Naive B cell (primary cell): ENCODE measurements at places on chromosomes 6 and 20. TPM values are rescaled to one million over a fixed set of nuclear protein-coding genes. Genes with fewer than 3 reads are reported as not detected.

GRCh38 chr6:149359440-149359839, 40.6 kb upstream of the SUMO4 start:
- H3K36me3 ChIP-seq: peaks cover 10% of the 10 kb centered on the region
- no peak overlapping the region for H3K4me3 ChIP-seq
- no peak for DNase-seq
- no peaks in the 10 kb centered on the region for H3K27me3 ChIP-seq

Gene KCNB1
- 0.15 TPM for polyA plus RNA-seq

GRCh38 chr6:112040956-112041355, 12.9 kb upstream of the CCN6 start:
- H3K27ac ChIP-seq: no peak overlapping the region
- DNase-seq: no peak
- H3K27me3 ChIP-seq: no peaks in the 10 kb centered on the region
- H3K4me3 ChIP-seq: peak overlapping the region; percentile 90
- peaks cover 10% of the 10 kb centered on the region for H3K4me1 ChIP-seq
- no peaks in the 10 kb centered on the region for H3K36me3 ChIP-seq

DNA sequence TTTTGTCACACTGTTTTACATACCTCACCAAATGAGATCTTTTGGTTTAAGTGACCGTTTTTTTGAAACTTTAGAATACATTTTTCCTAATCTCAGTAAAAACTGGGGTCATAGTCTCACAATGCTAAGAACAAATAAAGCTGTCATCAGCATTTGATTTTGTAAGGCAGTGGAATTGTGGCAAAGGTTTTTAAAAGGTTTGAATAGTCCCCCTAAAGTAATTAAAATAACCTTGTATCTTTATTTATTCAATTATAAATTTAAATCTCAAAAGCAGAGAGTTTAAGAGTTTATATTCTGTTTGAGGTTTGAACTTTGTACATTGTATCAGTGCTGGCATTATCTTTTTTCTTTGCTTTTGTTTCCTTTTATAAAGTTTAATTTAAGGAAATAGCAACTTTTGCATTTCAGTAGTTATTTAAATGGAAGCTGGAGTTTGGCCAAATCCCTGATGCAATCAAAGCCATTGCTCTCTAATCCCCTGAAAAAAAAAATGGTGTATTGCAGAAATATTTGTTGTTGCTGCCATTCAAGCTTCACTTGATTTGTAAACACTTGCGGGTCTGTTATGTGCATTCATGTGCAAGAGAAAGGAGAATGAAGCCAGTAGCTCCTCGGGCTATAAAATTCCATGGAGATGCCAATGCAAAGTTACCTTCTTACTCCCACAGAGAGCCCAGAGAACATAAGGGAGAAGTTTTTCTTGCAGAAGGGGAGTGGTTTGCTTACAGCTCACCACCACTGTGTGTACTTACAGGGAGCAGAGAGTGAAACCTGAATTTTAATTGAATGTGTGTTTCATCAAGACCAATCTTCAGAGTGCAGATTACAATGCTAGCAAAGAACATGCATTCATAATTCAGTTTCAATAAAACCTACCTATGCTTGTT, 391.8 kb downstream of the ARHGAP18 start:
- no peak for DNase-seq
- H3K36me3 ChIP-seq: no peaks in the 10 kb centered on the region
- H3K4me1 ChIP-seq: peaks cover 5% of the 10 kb centered on the region
- no peaks in the 10 kb centered on the region for H3K27me3 ChIP-seq

- peaks cover 8% of the 10 kb centered on the region for H3K27me3 ChIP-seq
- no peak overlapping the region for H3K4me3 ChIP-seq
- H3K27ac ChIP-seq: no peak overlapping the region
- DNase-seq: no peak
- H3K36me3 ChIP-seq: no peaks in the 10 kb centered on the region
Measured at GRCh38 chr6:131803007-131803769, 4.6 kb upstream of the ENPP1 start.

DNA sequence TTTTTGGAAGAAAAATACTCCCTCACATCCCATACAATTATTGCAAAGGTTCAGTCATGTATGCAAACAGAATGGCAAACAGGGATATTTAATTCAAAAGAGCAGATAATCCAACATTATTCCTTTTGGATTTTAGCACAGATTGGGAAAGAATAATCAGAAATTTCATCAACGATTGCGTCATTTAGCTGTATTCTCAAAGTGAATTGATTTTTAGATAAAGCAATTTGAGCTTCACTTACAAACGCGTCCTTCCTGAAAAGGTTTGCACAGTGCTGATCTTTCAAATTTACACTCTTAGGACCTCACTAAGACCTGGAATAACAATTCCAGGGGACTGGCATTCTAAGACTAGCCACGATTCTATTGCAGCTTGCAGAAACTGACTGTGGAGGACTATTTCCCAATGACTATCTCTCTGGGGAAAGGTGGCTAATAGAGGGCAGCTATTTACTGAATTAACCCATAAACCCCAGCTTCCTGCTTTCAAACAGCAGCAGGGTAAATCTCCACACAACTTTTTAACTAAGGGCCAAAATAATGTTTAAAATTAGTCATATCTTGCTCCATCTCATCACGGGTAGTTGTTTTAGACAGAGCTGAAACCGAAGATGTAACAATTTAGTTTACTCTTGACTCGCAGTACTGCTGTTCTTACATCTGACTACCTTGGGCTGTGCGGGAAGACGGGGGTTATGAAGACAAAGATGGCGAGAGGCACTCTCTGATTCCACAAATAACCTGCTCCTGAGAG, 131.2 kb upstream of the FAM184A start:
- peaks cover 5% of the 10 kb centered on the region for H3K36me3 ChIP-seq
- H3K27ac ChIP-seq: no peak overlapping the region
- H3K4me3 ChIP-seq: no peak overlapping the region
- DNase-seq: no peak
- H3K27me3 ChIP-seq: no peaks in the 10 kb centered on the region

DNA sequence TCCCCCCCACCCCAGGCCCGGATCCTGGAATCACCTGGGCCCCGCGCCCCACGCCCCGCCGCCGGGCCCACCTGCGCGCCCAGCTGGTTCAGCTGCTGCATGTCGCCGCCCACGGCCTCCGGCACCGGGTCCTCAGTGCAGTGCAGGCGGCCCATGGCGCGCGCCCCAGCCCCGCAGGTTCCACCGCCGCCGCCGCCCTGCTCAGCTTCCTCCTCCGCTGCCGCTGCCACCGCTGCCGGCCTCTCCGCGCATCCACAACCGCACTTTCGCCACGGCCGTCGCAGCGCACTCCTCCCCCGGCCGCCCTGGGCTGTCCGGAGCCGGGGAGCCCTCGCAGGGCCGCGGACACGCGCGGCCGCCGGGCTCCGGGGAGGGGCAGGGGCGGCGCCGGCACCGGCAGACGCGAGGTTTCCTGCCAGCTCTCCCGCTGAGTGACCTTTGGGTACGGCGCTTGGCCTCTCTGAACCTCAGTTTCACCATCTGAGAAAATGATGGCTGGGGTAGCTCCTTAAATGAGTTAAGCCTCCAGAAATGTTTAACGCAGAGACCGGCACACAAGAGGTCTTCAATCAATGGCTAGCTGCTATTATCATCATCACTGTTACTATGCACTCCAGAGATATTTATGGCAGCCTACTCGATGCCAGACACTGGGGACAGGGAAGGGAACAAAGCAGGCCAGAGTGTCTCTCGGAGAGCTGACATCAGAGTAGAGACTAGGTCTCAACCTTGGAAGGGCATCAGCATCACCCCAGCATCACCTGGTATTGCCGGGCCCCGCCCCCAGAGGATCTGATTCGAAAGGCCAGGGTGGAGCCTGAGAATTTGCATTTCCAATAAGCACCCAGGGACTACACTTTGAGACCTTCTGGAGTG, at the start of gene COMMD7:
COMMD7 (minus strand) TSS at position 231 of the 876 bp plus-strand sequence; CDS start at position 155, 76 bp downstream.
- no peaks in the 10 kb centered on the region for H3K36me3 ChIP-seq
- H3K4me3 ChIP-seq: peak within 1 kb of the TSS; percentile 96
- H3K4me1 ChIP-seq: peaks cover 16% of the 10 kb centered on the region
- peak within 1 kb of the TSS; percentile 94 for H3K27ac ChIP-seq

Gene RAD21L1
- polyA plus RNA-seq: not detected

GRCh38 chr6:1164600-1164999, 147.3 kb upstream of the FOXQ1 start:
- H3K27ac ChIP-seq: no peak overlapping the region
- H3K27me3 ChIP-seq: peaks cover 35% of the 10 kb centered on the region
- H3K4me3 ChIP-seq: no peak overlapping the region
- no peak for DNase-seq
- H3K4me1 ChIP-seq: no peaks in the 10 kb centered on the region
- H3K36me3 ChIP-seq: no peaks in the 10 kb centered on the region

- DNase-seq: no peak
- peaks cover 13% of the 10 kb centered on the region for H3K36me3 ChIP-seq
- H3K4me3 ChIP-seq: no peak overlapping the region
- no peaks in the 10 kb centered on the region for H3K27me3 ChIP-seq
- H3K27ac ChIP-seq: peak overlapping the region; percentile 65
Measured at GRCh38 chr6:89311853-89312531, 3.1 kb downstream of the GABRR2 start.

DNA sequence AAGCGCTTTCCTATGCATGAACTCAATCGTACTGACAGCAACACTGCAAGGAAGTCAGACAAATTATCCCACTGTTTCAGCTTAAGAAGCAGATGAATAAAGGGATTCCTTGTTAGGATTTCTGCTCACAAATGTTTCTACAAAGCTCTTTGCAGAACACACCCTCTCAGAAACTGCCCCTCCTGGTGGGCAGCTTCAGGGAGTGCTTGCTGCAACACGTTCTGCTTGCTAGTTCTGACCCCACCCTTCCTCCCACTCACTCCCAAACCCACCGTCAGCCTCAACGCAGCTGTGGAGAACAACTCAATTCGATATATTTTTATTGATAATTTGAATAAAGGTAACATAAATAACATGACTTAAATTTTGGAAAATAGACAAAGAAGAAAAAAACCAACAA, 250.8 kb upstream of the PRDM1 start:
- no peaks in the 10 kb centered on the region for H3K36me3 ChIP-seq
- H3K4me3 ChIP-seq: no peak overlapping the region
- peaks cover 30% of the 10 kb centered on the region for H3K4me1 ChIP-seq
- H3K27me3 ChIP-seq: no peaks in the 10 kb centered on the region

GRCh38 chr20:35907017-35907701, 47.1 kb downstream of the SCAND1 start:
- H3K27me3 ChIP-seq: no peaks in the 10 kb centered on the region
- peaks cover 6% of the 10 kb centered on the region for H3K4me1 ChIP-seq
- no peak overlapping the region for H3K4me3 ChIP-seq
- no peak overlapping the region for H3K27ac ChIP-seq
- peaks cover 12% of the 10 kb centered on the region for H3K36me3 ChIP-seq
- DNase-seq: no peak

DNA sequence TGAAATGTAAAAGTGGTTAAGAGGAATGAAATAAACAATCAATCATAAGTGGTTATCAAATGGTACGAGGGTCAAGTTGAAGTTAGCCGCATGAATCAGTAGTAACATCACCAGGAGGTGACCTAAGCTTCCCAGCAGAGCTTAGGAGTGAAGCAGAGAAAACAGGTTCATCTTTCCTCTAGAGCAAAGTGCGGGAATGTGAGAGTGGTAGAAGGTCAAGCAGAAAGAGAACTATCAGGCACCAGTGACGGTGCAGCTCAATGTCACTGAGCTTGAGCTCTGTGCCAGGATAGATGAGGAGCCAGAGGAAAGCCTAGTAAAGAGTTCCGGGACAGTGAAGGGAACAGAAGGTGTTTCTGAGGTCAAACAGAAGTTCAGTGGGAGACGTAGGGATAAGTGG, 20.8 kb upstream of the TNFAIP3 start:
- no peak overlapping the region for H3K27ac ChIP-seq
- H3K36me3 ChIP-seq: peaks cover 5% of the 10 kb centered on the region
- H3K4me3 ChIP-seq: no peak overlapping the region
- no peaks in the 10 kb centered on the region for H3K27me3 ChIP-seq

Gene ZSCAN23
- polyA plus RNA-seq: not detected

Gene GNRH2
- not detected for polyA plus RNA-seq

GRCh38 chr6:137122612-137123011, 50.8 kb downstream of the IL22RA2 start:
- no peak overlapping the region for H3K4me3 ChIP-seq
- no peaks in the 10 kb centered on the region for H3K27me3 ChIP-seq
- no peaks in the 10 kb centered on the region for H3K36me3 ChIP-seq
- peaks cover 13% of the 10 kb centered on the region for H3K4me1 ChIP-seq
- no peak for DNase-seq
- H3K27ac ChIP-seq: peak overlapping the region; percentile 69

Gene XRN2
- polyA plus RNA-seq: 55.7 TPM

DNA sequence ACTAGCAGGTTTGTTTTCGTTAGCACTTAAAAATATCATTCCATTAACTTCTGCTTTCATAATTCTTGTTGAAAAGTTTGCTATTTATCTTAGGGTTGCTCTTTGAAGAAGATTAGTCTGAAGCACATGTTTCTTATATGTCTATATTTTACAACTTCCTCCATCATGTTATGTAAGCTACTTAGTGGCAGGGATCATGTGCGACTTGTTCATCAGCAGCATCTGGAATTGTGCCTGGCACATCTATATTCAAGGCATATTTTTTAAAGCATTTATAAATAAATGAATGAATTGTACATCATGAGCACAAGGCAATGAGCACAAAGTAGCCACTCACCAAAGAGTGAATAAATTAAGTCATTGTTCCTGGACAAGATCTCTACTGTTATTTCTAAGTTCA, 187.2 kb upstream of the COL21A1 start:
- no peaks in the 10 kb centered on the region for H3K4me1 ChIP-seq
- H3K27me3 ChIP-seq: peaks cover 9% of the 10 kb centered on the region
- H3K4me3 ChIP-seq: no peak overlapping the region
- no peak overlapping the region for H3K27ac ChIP-seq

Gene TFAP2C
- not detected for polyA plus RNA-seq

- no peak overlapping the region for H3K27ac ChIP-seq
- no peak overlapping the region for H3K4me3 ChIP-seq
- H3K27me3 ChIP-seq: no peaks in the 10 kb centered on the region
- peaks cover 31% of the 10 kb centered on the region for H3K4me1 ChIP-seq
Measured at GRCh38 chr20:2922957-2923356, 49.7 kb downstream of the PTPRA start.

DNA sequence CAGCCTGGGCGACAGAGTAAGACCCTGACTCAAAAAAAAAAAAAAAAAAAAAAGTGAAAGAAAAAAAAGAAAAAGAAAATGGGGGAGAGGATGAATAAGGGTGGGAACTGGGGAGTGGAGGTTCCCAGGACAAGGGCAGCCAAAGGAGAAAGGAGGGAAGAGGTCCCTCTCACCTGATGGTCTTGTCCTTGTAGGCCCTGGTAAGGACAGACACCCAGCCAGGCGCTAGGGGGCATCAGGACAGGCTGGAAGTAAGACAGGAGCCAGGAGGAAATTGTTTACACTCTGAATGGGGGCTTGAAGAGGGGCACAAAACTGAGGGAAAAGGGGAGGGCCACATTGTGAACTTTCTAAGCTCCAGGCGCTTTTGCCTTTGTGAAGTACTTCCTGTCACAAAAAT, 2.3 kb upstream of the ALDH5A1 start:
- H3K4me1 ChIP-seq: peaks cover 19% of the 10 kb centered on the region
- H3K27me3 ChIP-seq: no peaks in the 10 kb centered on the region
- no peak for DNase-seq
